ENCODE measurements at places on chromosomes 2 and 18. TPM values are rescaled to one million over a fixed set of nuclear protein-coding genes. Genes with fewer than 3 reads are reported as not detected.

GRCh38 chr2:20353241-20353992 is 2.8 kb upstream of the PUM2 start:
- DNase-seq, result no peak

DNA sequence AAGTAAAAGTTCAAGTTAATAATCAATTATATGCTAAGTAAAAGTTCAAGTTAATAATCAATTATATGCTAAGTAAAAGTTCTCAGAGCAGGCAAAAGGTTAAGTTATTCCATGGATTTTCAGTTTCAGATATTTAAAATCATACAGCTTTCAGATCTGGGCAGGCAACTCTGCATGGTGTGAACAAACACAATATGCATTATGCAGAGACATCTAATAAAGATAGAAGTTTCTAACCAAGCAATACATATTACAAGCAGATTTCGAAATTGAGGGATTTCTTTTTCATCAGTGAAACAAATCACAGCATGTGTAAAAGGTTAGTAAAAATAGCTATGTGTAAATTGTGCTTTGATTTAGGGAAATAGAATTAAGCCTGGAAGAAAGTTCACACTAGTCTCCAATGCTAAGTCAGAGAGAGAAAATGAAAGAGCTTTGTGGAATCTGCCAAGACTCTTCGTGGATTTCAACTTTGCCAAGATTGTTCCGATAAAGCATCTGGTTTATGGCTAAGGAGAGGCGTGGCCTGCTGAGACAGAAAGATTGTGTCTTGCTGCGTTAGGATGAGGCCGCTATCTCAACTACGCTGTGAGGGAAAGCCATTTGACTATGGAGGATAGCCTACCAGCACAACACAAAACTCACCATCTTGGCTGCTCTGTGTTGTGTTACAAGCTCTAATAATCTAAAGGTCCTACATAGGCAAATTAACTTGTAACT is 60.1 kb upstream of the SLC16A14 start:
- no peak for DNase-seq

The RNF152 gene
- total RNA-seq, result 4.1 TPM

GRCh38 chr18:68713131-68713530 is 1.8 kb downstream of the TMX3 start:
- DNase-seq, result no peak

DNA sequence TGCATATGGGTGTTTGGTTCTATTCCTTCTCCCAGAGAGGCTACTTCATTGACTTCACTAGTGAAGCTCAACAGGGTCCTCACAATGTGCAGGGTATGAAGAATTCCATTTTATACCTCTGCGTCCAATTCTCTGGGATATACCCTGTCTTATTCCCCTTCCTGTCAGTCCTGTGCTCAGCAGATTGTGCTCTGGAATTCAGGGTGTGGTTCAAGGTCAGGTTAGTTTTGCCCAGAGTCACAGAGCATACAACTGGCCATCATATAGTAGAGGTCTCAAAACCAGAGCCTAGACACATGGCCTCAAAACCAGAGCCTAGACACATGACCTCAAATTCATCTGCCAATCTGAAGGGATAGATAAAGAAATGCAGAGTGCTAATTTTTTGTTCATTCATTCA is 38.8 kb upstream of the VIT start:
- no peak for DNase-seq

The AQP12B gene
- not detected for total RNA-seq

DNA sequence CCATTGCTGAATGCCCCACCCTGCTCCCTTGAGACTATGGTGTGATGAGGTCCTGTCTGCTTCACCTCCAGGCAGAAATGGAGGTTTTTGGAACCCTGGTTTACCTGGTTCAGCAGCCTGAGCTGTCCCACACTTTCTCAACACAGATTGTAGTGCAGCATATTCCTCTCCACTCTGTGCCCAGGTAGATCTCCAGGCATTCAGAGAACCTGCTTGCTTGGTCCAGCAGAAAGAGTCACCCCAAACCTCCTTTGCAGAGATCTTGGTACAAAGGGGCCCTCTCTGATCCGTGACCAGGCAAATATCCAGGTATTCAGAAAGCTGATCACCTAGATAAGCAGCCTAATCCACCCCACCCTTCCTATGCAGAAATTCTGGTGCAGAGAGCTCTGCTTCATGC is 1288.2 kb upstream of the CRIM1 start:
- DNase-seq, result no peak

DNA sequence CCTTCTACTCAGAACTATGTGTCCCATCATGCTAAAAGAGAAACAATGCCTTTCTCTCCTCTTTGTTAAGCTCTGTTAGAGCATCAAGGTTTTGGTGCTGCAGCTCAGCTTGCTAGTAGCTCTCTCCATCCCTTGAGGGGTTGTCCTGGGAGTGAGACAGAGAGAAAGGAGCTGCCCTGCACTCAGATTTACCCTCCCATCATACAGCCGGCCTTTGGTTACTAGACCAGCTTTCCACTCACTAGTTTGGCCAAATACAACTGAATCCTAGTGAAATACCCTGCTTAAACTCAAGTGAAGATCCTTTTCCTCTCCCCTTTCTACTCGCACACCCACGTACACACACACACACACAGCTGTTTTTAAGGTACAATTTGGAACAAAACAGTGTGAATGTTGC is 2.3 kb upstream of the CHN1 start:
- no peak for DNase-seq

DNA sequence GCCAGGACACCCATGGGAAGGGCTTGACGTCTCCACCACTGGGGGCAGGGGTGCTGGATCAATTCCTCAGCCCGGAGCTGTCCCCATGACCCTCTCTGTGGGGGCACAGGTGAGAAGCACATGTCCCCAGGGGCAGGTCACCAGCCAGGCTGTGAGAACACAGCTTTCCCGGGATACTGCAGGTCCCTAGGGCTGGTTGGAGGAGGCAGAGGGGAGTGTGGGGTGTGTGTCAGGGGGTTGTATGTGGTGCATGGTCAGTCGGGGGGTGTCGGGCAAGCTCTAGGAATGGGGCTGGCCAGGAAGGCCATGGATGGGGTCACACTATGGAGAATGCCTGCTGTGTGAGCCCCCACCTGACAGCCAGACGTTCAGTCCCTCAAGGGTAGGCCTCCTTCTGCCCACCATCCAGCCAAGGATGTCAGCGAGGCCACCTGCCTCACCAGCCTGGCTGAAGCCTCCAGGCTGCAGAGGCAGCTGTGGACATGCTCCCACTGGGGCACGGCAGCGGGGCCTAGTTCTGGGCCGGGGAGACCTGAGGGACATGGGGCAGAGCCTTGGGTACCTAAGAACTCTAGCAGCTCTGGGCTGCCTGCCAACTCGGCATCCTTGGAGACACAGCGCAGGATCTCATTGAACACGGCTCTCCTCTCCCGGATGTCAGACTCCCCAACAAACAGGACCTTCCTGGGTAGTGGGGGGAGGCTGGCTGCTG is 10.3 kb downstream of the HS1BP3 start:
- no peak for DNase-seq

The ARPC2 gene
- 468 TPM for total RNA-seq

The NEUROD1 gene
- total RNA-seq, result not detected

- DNase-seq, result no peak
Observed at GRCh38 chr2:37376421-37377186, 32.2 kb downstream of the QPCT start.

DNA sequence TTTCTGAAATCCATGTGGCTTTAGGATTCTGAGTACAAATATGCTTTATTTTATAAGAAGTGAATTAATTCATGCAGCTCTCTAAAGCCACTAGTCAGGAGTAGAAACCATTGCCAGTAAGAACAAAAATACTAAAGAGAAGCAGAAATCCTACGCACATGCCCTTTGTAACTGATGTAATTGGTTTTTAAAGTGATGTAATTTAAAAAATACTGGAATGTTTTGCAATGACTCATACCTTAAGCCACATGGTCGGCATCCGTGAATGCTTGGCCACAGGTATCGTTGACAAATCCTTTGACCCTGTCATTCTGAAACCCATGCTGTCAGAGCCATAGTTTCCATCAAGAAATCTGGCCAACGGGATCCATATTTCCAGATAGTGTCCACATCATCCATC is 213.3 kb downstream of the ACKR3 start:
- no peak for DNase-seq

GRCh38 chr2:79980116-79980515 is 324.4 kb downstream of the LRRTM1 start:
- DNase-seq, result no peak

DNA sequence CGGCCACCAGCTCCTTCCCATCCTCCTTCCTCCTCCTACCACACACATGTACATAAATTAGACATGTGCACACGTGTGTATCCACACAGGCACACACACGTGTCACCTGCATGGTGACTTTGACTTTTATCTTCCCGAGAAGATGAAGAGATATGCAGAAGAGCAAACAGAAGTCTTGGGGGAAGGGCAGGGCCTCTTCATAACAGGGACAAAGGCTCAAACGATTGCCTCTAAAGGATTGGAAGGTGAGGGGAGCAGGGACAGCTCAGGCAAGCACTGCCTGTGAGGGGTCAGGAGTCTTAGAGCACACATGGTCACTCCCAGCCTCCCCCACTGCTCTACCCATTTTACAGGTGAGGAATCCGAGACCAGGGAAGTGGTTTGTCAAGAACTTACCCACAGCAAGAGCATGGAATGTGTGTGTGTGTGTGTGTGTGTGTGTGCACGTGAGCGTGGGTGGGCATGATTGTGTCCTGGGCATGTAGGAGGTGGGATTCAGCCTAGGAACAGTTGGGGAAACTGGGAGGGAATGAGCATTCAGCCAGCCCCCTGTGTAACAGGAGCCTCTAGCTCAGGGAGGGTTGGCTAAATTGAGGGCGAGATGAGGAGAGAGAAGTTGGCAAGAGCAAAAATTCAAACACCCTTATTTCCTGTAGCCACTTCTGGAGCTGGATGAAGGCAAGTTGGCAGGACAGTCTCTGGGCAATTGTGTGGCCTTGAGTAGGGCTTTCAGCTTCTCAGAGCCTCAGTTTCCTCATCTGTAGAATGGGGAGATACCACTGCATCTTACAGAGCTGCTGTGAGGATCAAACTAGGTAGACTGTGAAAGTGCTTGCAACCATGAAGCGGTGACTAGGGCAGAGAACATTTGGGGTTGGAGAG is 24.2 kb downstream of the CIB4 start:
- no peak for DNase-seq

DNA sequence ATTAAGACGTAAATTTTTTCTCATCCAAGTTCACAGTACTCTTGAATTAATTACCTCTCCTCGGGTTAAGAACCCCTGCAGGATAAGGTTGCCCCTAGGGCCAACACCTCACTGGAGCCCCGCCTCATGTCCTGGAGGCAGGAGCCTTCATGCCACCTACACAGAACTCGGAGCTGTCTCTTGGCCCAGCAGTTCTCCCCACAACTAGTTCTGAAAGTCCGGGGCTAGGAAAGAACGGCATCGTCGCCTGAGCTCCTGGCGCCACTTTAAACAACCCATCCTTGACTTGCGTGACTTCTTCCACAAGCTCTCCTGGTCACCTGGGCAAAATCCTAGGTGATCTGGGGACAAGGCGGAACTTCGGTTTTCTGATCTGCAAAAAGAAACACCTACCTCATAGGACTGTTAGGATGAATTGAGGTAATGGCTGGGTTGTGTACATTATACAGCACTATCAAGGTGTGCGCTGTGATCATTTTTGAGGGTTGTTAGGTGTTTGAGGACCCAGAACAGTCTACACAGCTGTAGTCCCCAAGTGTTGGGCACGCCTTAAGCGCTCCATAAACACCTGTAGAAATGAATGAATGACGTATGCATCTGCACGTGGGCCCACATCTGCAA is 641 bp upstream of the ITGA6 start:
- no peak for DNase-seq

DNA sequence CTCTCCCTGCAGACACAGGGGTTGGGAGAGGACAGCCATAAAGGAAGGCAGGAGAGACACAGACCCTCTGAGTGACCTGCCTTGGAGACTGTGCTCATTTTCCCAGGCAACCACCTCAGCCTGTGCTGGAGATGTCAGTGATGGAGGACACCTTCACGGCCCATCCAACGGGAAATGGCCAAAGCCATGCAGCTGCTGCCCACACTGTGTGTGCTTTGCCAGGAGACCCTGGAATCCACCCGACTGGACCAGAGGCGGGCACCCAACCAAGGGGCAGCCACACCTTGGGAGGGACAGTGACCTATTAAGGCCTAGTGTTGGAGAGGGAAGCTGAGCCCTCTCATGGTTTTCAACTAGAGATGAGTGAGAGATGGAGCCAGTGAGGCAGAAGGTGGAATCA is 192.5 kb downstream of the SMAD2 start:
- DNase-seq, result no peak

DNA sequence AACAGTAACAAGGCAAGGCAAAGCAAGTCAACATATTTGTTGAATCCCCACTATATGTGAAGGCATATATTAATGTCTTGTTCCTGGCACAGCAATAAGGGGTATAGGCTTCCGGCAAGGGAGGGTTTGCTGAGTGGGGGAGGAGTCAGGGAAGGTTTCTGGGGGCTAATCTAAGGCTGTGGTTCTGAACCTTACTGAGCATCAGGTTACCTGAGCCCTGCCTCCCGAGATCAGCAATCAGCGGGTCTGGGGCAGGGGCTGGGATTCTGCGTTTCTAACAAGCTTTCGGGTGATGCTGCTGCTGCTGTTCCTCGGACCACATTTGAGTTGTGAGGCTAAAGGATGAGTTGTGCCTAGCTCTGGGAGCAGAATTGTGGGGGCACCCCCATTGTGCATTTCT is 401.7 kb upstream of the SPRED2 start:
- no peak for DNase-seq

DNA sequence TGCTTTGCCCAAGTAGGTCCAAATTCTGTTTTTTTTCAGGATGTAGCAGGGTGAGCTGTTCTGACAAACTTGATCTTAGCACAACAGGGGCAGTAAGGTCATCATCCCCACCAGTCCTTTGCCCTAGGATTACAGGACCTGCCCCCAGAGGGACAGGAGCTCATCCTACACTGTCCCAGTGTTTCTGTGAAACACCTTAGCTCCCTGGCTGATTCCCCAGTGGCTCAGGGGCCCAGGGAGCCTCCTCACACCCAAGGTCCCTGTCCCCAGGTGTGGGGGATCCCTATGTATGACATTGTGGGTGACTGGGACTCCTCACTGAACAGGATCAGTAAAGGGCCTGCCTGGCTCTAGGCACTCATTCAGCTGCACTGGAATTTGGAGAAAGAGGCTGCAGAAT is 191.2 kb downstream of the ANKRD30B start:
- no peak for DNase-seq

GRCh38 chr2:219017201-219017931 is 23.9 kb downstream of the CFAP65 start:
- no peak for DNase-seq

DNA sequence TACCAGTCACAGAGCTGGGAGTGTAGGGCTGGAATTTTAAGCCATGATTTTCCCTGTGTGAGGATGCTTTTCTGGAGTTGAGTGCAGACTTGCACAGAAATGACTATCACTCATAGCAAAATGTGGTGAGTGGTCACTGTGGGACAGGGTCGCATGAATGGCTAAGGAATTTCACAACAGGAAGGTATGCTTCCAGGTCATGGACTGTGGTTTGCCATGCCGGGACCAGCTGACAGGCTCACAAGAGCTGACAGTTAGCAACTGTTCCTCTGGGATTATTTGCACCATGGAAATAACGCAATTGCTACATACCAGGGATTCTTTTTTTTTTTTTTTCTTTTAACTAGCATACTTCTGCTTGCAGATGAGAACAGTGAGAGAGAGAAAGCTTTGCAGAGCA is 3.8 kb upstream of the UXS1 start:
- DNase-seq, result no peak
